ENCODE measurements at places on chromosomes 1 and 21.

GRCh38 chr1:86089765-86090164 lies 66.8 kb downstream of the COL24A1 start:
- no peak for DNase-seq

DNA sequence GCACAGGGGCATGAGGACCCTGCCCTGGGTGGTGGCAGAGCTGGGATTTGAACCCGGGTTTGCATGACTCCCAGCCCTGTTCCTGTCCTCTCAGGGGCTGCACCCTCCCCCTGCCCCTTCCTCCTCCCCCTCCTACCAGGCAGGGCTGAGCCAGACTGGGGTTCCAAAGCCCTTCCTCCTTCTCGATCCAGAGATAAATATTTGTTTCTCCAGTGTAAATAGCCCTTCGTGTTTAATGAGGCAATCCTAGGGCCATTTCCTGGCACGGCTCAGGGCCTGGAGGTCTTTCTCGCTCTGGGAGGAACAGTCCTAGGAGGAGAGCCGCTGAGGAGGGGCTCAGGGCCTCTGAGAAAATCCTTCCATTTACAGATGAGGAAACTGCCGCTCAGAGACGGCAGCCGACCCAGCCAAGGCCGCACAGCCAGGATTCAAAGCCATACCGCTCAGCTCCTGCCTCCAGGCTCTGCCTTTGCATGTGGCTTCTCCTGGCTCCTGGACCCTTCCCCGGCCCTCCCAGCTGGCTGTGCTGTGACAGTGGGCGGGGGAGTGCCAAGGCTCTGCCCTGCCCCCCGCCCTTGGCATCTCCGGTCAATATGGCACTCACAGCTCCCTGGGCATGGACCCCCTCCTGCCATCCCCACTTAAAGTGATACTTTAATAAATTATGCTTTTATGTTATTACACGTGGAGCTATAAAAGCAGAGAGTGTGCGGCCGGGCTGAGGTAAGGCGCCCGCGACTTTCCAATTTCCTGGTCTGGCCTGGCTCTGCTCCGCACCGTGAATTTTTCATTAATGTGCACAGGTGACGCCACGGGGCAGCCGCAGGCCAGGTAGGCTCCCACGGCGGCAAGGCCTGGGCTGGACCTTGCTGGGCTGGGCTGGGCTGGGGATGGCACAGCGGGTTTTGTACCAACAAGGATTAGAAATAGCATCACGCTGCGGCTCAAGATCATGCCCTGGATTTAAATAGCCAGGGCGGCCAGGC lies 114.7 kb upstream of the WNT4 start:
- DNase-seq = no peak

- no peak for DNase-seq
Measured at GRCh38 chr1:10787286-10787685, 9.2 kb downstream of the CASZ1 start.

GRCh38 chr1:215052256-215053015 lies 30.1 kb upstream of the KCNK2 start:
- no peak for DNase-seq

DNA sequence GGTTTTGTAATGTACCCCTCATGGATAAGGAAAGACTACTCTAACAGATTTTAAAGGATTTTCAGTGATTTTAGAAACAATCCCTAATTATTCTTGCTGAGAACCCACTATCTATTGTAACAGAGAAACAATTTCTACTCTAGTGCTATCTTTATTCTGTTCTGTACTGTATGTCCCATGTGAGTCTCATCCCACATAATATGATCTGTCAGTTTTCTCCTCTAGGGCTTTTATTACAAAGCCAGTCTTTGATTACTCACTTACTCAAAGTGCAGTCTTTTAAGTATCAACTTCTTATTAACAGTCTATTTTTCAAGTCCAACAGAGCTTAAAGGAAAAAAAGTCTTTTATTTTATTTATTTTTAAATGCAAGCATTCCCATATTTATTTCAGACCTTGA lies 54.8 kb downstream of the CTH start:
- no peak for DNase-seq
